ENCODE measurements at places on chromosomes 13 and 19.

DNA sequence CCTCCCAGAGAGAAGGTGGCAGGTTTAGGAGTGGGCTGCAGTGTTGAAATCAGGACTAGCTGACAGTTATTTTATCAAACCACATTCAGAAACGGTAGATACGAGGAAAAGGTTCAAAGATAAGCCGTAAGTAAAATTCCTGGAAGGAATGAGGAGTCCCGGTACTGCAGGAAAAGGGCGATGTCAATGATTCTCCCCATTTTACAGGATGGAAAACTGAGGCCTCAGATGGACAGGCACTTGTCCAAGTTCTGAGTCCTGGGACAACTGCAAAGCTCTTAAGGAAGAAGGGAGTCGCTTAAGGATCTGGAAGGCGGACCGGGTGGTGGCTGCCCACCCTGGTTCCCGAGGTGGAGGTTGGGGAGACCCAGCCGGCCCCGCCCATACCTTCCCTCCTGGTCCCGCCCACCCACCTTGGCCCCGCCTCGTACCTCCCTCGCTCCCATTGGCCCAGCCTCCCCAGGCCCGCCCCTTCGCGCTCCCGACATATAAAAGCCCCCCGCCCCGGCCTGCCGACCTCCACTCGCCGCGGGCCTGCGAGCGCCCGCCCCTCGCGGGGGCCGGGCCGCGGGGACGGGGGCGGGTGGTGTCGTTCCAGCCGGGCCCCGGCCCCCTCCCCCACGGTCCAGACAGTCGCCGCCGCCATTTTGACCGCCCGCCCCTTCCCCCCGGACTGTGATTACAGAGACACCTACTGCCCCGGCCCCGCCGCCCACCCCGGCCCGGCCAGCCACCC, 603 bp downstream of the RFX1 start:
- no peak for DNase-seq

DNA sequence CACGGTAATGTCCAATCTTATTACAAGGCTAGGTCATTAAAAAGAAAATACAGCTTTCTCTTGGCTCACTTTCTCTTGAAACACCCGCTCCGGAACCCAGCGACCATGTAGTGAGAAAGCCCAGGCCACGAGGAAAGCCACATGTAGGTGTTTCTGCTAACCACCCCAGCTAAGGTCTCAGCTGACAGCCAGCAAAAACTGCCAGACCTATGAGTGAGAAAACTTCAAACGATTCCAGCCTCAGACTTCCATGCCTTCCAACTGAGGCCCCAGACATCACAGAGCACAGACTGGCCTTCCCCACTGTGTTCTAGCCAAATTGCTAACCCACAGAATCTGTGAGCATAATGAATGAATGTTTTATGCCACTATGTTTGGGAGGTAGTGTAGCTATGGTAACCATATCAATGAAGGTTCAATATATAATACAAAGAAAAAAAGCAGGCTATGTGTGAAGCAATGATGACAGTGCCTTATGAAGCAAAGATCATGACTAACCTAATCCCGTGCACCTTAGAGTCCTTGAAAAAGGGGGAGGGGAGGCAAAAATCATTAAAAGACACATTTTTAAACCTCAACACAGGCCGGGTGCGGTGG, 11.9 kb upstream of the TPTE2 start:
- no peak for DNase-seq

GRCh38 chr19:623175-623916, 10.0 kb downstream of the POLRMT start:
- DNase-seq: no peak

GRCh38 chr19:13098277-13099072, 4.2 kb downstream of the LYL1 start:
- DNase-seq: no peak

- no peak for DNase-seq
These were observed 949 bp downstream of the RAB3A start for GRCh38 chr19:18202778-18203407.

GRCh38 chr19:33461256-33462111, 60.1 kb downstream of the PEPD start:
- no peak for DNase-seq

DNA sequence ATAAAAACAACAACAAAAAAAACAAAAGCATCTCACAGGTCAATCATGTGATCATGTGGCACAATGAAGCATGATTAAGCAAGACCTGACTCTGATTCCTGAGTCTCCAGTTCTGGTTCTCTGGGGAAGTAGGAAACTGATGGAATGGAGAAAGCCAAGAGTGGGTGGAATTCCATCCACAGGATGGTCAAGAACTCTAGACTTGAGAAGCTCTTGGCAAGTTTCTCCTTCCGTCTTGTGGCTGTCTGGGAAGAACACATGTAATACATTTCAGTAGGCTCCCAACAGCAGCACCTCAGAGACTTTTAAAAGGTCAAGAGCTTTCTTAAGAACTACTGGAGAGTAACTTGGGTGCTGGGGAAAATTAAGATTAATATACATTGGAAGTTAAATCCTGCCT, 78.6 kb upstream of the TSHZ3 start:
- no peak for DNase-seq

DNA sequence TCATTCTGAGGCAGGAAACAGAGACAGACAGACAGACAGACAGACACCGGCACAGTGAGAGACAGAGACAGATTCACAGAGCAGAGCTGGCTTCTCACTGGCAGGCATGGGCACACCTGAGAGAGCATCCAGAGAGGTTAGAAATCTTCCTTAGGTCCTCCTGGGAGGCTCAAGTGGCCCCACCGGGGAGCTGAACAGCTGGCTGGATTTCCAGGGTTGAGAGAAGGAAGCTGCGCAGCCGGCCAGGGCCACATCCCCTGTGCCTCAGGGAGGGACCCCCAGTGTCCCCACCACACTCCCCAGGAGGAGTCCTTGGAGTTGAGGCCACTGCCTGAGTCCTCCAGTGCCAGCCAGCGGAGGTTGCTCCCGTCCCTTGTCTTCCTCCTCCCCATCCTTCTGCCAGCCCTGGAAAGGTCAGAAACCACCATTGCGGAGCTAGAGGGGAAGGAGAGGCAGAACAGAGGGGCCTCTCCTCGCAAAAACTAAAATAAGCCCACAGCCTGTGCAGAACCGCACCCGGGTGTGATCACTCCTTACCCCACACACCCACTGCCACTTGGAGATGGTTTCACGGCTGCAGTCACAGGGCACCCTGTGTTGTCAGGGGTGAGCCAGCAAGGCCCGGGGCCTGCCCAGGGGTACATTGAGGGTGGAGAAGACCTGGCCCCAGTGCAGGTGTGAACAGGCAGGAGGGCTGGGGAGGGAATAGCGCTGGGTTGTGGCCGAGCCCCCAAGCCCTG, 4.2 kb downstream of the FFAR3 start:
- no peak for DNase-seq

DNA sequence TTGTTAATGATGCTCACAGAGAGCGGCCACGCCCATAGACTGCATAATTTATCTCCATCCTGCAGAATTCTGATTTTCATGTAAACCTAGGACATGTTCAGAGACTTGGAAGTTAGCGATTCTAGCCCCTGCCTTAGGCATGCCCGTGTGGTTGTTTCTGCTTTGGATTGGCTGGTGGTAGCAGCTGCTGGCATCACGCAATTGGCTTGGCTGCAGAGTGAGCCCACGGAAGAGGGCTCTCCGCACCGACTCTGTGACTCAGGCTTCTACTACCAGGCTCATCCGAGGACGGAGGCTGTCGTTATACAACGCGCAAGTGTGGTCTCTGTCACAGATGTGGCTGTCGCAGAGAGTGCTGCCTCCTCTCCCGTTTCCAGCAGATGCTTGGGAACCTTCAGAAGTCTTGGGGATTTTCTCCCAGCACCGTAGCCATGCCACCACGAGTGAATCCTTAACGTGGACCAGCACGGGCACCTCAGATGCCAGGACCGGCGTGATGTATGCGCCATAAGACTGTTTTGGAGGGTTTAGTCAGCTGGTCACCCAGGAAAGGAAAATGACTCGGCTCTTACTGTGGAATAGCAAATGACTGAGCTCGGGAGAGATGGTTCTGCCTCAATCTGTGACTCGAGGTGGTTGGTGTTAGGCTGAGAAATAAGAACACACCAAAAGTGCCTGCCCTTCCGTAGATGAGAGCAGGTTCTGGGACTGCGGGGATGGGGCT, 61.0 kb upstream of the F7 start:
- DNase-seq: no peak

DNA sequence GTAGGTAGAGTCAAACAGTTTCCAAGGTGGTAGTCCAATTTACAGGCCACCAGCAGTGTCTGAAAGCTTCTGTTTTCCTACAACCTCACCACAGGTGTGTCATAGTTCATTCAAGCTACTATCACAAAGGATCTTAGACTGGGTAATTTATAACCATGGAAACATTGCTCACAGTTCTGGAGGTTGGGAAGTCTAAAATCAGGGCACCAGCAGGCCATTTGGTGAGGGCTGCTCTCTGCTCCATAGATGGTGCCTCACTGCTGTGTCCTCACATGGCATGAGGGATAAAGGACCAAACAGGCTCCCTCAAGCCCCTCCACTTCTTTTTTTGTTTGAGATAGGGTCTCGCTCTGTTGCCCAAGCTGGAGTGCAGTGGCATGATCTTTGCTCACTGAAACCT, 60.6 kb downstream of the ING1 start:
- DNase-seq: no peak

DNA sequence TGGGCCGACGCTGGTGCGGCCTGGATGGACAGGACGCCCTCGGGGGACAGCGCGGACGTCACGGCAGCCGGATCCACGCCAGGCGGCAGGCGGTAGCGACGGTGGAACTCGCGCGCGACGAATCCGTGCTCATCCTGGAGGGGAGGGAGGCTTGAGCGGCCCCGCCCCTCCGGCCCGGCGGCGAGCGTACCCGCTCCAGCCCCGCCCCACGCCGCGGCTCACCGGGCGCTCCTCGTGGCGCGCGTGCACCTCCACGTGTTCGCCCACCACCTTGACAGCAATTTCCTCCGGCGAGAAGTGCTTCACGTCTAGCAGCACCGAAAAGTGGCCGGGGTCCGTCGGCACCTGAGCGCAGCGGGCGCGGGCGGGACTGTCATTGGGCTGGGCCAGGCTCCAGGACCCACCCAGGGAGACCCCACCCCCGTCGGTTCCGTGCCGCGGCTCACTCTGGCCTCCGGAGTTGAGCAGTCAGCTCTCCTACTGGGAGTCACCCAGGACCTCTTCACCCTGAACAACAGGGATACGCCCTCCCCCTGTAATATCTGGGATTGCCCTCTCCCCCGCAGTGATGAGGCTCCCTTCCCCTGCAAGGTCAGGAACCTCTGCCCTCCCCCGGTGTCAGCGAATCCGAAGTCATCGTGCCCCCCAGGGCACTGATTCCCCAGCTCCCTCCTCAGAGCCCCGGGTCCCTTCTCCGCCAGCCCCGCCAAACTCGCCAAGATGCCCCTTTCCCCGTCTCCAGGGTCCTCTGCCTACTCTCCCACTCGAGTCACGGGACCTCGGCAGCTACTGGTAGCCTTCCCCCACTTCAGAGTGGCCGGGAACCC, 1.1 kb downstream of the HSPB6 start:
- no peak for DNase-seq

DNA sequence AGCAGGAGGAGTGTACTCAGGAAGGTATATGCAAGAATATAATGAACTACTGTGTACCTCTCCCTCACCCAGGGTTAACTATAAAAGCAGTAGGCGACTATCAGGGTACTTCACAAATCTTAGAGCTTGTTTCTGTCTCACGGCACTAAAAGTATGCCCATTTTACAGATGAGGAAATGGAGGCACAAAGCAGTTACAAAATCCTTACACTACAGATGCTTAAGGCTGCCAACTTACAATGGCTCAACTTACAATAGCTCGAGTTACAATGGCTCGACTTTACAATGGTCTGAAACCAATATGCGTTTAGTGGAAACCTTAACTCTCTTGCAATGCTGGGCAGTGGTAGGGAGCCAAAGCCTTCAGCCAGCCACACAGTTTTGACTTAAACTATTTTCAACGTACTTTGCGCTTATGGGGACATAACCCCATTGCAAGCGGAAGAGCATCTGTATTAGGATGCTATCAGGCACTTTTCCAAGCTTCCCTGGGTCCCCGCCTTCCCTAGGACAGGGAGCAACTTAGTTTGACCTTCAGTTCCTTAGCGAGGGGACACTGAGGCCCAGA, 4.1 kb downstream of the FCER2 start:
- DNase-seq: no peak

- no peak for DNase-seq
These were observed 28.9 kb downstream of the TDRD12 start for GRCh38 chr19:32748497-32748896.

DNA sequence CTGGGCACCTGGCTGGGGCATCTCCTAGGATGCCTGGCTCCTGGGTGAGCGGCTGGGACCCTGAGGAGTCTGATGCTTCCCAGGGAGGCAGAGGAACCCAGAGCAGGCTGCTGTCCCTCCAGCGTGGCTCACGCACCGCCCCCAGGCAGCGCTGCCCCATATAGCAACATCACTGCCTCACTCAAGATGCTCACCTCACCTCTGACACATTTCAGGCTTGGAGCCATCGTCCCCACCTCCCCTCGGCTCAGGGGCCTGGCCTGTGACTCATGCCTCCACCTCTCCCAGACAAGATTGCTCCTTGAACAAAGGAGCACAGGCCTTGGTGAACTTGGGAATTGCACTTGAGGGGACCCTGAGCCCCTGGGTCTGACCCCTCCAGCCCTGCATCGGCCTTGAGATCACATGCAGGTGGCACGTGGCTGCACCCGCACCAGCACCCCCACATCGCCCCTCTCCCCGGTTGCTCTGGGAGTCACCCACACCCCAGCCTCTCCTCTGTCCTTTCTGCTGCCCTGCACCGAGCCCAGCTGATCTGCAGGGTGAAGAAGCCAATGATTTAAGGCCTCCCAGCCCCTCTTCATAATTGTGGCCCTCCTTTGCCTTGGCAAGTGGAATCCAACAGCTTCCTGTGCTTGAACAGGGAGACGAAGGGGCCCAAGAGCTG, 11.2 kb downstream of the CEBPA start:
- no peak for DNase-seq

DNA sequence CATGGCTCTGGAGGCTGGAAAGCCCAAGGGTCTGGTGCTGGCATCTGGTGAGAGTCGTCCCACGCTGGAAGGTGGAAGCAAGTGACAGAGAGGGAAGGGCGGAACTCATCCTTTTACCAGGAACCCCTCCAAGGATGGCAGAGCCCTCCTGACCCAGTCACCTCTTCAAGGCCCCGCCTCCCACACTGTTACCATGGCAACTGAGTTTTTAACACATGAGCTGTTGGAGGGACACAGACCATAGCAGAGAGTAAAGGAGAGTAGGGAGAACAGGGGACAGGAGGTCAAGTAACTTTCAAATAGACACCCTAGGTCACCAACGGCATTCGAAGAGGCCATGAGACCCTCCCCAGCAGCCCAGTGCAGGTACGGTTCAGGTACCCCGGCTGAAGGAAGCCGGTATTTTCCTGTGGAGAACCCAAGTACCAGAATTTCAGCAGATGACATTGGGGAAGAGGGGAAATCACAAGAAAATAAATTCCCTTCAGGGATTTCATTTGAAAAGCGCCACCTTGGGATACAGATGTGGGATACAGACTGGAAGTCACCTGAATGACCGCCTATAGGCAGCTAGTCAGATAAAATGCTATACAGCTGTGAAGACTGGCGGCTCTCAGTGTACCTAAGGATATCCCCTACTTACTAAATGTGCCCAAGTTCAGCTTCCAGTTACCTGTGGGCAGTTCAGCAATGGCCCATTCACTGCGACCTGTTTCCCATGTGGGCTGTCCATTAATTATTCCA, 8.0 kb downstream of the IL17D start:
- no peak for DNase-seq

GRCh38 chr19:16915135-16915534, 26.3 kb downstream of the F2RL3 start:
- no peak for DNase-seq
